CD4-positive, alpha-beta T cell treated with Interferon gamma for 1 hour (primary cell): ENCODE measurements at places on chromosomes 11 and 22.
A peak's percentile ranks its signal among the peaks of the same experiment; 100 is the strongest.

DNA sequence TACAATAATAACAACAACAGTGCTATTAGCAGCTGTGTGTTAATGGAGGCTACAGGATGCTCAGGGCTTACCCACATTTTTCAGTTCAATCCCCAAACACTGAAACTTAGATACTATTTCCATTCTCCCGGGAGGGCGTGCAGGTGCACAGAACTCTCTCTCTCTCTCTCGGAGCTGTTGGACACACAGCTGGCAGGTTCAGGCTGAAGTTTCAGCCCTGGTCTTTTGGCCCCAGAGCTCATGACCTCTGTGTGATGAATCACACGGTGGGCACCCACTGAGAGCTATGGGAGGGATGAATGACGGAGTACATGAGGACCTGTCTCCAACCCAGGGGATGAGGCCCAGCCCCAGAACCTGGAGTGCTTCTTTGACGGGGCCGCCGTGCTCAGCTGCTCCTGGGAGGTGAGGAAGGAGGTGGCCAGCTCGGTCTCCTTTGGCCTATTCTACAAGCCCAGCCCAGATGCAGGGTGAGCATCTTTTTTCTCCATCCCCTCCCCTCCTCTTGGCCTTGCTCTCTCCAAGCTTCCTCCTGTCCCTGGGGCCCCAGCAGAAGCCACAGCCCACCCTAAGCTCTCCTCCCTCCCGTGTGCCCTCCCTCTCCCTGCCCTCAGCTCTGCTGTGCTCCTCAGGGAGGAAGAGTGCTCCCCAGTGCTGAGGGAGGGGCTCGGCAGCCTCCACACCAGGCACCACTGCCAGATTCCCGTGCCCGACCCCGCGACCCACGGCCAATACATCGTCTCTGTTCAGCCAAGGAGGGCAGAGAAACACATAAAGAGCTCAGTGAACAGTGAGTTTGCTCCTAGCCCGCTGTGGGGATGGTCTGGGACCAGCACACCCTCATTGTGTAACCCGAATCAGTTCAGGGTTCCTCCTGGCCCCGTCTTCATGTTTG is 16.9 kb downstream of the CSF2RB start:
- no peak for DNase-seq

DNA sequence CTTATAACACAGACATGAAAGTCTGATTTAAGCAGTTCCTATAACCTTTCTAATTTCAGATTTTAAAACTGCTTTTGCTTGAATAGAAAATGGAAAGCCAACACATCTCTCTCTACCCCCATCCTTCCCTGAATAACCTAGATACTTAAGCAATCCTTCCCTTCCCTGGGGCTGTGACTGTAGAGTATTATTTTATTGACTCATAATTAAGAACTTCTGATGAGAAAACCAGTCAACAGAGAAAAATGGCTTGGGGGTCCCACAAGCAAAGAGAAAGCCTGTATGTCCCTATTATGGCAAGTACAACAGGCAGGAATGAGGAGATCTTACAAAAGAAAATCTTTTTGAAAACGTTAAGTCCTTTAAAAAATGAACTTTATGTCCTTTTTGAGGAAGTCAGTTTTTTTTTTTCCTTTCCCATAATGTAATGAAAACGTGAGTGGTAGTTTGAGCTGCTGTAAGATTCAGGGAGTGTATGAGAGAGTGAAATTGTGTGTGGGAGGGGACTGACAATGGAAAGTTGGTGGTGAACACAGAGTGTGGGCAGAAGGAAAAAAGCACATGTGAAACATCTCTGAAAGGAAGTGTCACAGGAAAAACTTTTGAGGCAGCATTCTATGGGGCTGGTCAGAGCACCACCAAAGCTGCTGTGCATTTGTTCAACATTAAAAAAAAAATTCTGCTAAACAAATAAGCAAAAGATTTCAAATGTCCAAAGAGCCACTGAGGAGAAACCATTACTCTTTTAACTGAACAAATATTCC is 154.6 kb downstream of the MAML2 start:
- DNase-seq = no peak

DNA sequence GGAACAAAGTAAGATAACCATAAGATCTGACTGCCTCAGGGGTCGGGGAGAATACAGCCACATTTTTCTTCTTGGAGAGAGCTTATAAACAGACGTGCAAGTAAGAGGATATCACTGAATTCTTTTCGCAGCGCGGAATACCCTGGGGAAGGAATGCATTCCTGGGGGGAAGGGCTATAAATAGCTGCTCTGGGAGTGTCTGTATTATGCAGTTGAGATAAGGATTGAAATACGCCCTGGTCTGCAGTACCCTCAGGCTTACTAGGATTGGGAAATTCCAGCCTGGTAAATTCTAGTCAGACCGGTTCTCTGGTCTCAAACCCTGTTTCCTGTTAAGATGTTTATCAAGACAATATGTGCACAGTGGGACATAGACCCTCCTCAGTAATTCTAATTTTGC is 1491.7 kb upstream of the RAG2 start:
- DNase-seq = no peak

DNA sequence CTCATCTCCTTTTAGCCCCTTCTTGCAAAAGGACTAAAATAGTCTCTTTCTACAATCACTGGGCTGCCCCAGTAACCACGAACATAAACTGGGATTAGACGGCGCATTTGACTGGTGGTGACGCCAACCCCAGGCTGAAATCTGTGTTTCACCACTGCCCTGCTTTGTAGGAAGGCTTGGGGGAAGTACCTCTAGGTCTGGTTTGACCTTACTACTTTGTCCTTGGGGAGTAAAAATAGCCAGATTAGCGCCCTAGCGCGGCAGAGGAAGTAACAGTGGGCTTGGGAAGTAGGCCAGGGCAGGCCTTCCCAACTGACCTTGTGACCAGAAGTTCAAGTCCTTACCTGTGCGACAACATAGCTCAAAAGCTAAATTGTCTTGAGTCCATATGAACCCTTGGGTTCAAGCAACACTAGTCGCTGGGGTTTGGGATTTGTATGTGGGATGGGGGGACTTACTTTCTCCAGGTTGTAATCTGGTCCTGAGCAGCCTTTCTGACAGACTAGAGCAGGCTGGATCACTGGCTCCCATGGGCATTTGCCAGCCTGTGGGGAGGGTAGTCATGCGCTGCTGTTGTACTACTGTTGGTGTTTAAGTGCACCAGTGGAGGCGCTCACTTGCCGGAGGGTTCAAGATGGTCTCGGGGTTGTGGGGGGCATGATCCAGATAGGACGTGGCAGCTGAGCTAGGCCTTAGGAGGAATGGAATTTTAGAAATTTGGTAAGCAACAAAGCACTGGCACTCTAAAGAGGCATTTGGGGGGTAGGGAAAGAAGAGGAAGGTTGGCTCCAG is 953 bp upstream of the PACS1 start:
- peak; percentile 56 for DNase-seq

DNA sequence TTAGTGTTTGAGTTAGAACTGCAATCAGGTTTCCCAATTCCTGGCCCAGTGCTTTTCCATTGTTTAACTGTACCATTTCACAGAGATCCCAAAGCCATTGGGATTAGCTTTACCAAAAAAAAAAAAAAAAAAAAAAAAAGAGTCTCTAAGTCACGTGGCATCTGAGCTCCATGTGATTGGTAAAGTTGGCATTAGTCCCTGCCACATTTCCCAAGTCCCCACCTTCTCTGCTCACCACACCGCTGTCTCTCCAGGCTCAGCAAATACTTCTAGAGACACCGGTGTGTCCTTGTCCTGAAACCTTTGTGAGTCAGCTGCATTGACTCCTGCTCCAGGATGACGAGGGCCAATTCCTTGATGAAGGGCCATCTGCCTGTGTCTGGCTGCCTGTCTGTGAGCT is 305.3 kb downstream of the KIRREL3 start:
- DNase-seq = no peak
